ENCODE measurements at places on chromosomes 7 and 10.
A peak's percentile ranks its signal among the peaks of the same experiment; 100 is the strongest.

GRCh38 chr10:31820096-31820495 lies 108.5 kb downstream of the ARHGAP12 start:
- no peak for DNase-seq

DNA sequence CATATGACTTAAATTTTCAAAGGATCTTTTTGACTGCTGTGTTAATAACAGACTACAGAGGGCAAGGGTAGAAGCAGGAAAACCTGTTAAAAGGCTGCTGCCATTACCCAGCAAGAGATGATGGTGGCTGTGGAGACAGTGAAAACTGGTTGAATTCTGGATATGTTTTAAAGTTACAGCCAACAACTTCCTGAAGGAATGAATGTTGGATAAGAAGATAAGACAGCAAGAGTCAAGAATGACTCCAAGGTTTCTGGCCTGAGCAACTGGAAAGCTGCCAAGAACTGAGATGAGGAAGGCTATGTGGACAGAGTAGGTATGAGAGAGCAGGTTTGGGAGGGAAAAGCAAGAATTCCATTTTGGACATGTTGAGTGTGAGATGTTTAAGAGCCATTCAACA lies 19.1 kb downstream of the CNOT4 start:
- no peak for DNase-seq

DNA sequence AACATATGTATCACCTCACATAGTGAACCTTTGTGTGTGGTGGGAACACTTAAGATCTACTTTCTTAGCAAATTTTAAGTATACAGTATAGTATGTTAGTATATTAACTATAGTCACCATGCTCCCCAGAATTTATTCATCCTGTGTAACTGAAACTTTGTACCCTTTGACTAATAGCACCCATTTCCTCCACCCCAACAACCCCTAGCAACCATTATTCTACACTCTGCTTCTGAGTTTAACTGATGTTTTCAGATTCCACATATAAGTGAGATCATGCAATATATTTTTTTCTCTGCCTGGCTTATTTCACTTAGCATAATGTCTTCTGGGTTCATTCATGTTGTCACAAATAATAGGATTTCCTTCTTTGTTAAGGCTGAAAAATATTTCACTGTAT lies 6.9 kb upstream of the VWDE start:
- DNase-seq: no peak

DNA sequence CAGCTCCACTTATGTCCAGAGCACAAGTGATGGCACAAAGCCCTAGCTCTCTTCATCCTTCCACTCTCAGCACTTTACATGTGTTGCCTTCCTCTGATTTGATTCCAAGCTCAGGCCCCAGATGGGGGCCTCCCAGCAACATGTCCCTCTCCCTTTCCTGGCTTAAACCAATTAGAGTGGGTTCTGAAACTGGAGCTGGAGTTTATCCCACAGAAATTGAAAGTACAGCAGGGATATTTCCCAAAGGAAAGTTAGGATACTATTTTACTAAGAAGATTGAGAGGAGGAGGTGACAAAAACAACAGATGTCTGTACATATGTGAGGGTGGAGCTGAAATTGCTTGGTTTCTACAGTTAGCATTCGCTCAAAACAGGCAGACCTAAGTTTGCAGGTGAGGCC lies 724.6 kb downstream of the AUTS2 start:
- no peak for DNase-seq

DNA sequence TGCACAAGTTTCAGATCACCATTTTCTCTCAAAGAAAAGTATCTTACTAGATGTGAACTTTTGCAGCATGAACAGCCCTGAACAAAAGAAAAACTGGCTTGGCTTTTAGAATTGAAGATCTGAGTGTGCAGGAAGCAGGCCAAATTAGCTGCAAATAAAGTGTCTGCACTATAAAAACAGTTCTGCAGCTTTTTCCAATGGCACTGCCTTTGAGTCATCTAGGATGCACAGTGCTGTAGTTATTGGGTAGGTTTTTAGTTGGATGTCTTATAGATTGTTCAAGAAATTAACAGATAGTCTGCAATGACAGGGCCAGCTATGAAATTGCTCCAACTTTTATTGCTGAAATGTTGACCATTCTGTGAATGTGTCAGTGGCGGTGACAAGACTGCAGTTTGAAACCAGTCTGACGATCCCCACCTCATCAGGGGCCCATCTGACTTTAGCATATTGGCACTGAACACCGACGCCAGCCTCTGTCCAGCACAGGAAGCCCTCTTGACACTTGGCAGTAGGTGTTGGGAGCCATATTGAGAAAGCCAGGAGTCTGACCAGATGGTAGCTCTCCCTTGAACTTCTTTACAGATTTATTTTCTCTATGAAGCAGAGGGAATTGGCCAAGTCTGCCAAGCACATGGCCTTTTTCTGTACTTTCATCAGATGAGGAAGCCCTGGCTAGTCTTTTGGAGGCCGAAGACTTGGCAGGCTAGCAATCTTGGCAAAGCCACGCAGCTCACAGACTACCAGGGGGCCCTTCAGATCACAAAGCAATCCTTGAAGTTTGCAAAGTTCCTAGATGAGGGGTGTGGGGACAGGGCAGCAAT lies 490.6 kb downstream of the NEBL start:
- no peak for DNase-seq

DNA sequence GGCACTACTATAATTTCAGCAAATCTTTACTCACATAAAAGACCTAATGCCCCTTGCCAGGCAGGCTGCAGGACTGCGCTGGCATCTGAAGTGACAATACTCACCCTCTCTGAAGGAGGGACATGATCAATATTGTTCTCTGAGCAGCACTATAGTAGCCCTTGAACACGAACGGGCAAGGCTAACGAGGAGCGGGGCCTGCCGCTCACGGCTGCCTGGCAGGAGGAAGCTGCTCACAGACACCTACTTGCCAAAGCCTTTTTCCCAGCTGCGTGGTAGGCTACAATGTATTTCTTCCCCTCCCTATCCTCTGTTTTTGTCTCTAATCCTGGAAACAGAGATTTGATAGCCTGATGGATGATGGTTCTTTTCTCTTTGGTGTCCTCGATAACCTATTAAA lies 19.9 kb downstream of the PUS7 start:
- no peak for DNase-seq

GRCh38 chr7:29609162-29610037 lies 45.8 kb downstream of the PRR15 start:
- DNase-seq: peak; percentile 79

DNA sequence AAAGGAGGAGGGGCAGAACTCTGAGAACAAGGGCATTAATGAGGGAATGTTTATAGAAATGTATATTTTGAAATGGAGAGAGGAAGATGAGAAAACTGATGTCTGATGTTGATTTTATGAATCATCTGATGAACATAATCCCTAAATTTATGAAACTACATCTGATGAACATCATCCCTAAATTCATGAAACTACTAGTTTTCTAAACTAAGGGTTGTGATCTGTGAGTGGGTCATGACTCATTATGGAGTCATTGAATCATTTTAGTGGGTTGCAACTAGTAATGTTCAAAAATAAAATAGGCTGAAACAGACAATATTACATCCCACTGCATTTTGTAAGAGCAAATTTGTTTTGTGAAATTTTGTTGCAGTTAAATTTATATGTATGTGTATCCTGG lies 442.6 kb upstream of the TEX47 start:
- no peak for DNase-seq

DNA sequence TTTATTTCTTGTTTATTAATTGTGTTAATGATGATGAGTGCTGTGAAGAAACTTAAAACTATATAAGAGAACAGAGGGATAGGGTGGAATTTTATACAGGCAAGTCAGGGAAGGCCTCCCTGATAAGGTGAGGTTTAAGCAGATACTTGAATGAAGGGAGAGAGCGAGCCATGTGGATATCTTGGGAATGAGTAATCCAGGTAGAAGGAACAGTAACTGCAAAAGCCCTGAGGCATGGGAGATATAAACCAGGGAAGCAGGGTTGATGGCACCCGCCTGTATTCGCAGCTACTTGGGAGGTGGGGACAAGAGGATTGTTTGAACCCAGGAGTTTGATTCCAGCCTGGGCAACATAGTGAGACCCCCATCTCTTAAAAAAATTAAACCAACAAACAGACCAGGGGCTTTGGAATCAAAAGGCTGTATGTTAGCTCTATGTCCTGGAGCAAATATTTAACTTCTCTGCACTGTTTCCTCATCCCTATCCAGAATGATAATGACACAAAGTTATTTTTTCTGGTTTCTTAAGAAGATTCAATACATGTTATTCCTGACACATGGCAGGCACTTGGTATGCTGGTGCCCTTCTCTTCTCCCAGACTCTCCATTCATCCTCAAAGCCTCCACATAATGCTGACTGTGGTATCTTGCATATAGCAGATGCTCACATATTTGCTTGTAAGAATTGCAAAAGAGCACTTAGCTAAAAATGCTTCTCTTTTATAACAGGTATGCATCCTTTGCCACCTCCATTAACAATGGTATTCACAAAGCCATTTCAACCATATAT lies 169.3 kb downstream of the CHN2 start:
- DNase-seq: no peak

GRCh38 chr7:150937848-150938561 lies 40.1 kb downstream of the KCNH2 start:
- DNase-seq: no peak

DNA sequence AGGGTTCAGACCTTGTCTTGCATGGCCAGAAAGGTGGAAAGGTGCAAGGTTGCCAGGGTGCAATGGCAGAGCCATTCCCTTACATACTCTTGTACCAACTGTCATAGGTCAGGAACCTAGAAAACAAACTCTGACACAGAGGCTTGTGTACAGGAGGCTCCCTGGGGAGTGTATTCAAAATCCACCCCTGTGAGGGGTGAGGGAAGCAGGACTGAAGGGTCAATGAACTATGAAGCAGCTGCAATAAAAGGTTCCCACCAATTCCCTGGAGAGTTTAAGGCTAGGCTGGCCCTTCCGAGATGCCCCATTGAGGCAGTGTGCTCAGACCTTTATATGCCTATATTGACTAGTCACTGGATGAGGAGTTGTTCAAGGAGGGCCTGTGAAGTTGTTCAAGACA lies 13.9 kb upstream of the CUZD1 start:
- no peak for DNase-seq

DNA sequence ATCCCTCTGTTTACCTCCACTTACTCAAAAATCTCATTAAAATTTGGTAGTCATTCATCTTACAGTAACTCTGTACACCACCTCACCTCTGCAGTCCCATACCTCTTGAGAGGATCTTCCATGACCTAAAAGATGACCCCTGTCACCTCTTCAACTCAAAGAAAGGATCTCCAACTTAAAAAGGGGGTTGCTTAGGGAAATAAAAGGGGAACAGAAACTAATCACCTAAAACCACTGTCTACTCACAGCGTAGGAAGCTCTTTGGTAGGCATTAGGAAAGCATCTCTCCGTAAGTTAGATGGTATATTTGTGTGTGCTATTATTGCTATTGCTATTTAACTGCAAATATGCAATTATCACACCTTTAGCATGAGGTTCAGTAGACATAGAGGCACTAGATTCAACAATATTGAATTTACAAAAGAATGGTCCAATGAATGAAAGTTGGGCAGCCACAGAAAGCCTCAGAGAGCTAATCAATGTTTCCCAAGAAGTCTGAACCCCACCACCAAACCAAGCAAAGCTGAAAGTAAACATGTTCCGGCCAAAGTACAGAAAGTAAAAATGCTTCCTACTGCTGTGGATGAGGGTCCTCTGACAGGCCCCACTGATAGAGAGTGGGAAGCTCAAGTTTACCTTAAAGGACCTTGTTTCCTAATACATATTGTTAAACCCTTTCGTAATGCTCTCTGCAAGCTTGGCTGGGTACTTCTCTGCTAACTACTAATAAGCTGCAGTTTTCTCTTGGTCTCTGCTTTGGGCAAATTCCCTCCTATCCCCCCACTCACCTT lies 105.8 kb downstream of the GRM8 start:
- DNase-seq: no peak

GRCh38 chr10:43904301-43904700 lies 255.6 kb upstream of the ZNF32 start:
- DNase-seq: no peak

DNA sequence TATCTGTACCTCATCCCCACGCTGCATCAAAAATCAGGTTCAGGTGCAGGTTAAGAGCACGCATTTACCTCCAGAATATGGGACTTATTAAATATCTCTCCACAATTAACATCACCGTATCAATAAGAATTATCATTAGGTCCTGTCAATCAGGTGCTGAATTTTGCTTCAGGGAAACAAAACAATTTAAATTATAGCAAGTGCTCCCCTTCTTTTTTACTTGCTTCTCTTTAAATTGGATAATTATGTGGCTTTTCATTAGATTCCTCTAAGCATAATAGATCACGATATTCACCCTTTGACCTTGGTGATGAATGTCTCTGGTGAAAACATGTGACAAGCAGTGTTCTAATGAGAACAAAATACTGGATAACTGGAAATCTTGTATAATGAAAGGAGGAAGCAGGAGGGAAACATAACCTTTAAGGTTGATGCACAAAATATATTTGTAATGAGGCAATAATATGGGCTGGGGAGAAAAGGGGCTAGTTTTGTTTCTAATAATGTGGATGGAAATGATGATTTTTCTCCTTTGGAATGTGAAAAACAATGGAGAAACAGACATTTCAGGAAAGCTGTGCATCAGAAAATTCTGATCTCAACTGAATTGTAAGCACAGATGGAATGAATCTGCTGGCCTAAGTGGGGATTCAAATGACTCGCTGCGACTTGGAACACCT lies 166.9 kb downstream of the SNX10 start:
- no peak for DNase-seq

DNA sequence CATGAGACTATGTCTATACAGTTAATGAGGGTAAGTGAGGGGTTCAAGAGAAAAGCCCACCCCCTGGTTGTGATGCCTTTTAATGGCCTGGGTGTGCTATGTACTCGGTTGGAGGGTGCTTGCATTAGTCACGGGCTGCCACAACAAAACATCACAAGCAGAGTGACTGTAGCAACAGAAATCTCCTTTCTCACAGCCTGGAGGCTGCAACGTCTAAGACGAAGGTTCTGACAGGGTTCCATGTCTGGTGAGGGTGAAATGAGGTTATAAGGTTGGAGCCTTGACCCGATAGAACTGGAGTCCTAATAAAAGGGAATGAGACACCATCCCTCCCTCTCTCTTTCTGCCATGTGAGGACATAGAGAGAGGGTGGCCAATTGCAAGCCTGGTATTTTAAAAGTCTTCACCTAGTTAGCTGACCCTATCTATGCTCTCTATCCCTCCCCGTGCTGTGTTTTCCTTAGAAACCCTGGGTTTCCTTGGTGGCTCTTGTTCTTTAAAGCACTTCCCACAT lies 126.0 kb upstream of the GDF10 start:
- DNase-seq: no peak

- DNase-seq: no peak
Observed at GRCh38 chr10:119981826-119982225, 89.3 kb downstream of the SEC23IP start.

- DNase-seq: no peak
Observed at GRCh38 chr7:95501261-95501832, 15.6 kb downstream of the ASB4 start.

GRCh38 chr7:32073533-32073932 lies 3.3 kb upstream of the PDE1C start:
- no peak for DNase-seq

DNA sequence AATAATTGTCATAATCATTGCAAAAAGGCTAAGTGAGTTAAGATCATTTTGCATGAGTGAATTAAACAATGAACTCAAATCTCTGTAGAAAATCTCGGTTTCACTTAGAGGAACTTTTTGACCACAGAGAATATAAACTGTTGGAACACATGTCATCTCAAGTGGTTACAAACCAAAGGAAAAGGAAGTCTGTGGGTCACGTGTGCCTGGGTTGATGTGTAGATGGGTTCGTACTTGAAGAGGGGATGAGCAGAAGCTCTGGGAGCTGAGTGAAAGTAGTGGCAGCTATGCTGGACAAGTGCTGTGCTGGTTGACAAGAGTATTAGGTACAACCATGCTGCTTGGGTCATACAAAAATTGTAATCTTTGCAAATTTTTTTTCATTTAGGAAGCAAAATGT lies 35.0 kb downstream of the GLRX3 start:
- no peak for DNase-seq
